ENCODE measurements at places on chromosomes 2 and 18. TPM values are rescaled to one million over a fixed set of nuclear protein-coding genes. Genes with fewer than 3 reads are reported as not detected.

DNA sequence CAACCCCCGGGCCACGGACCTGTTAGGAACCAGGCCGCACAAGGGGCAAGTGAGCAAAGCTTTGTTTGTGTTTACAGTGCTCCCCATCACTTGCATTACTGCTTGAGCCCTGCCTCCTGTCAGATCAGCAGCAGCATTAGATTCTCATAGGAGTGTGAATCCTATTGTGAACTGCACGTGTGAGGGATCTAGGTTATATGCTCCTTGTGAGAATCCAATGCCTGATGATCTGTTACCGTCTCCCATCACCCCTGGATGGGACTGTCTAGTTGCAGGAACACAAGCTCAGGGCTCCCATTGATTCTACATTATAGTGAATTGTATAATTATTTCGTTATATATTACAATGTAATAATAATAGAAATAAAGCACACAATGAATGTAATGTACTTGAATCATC is 125.6 kb downstream of the FMNL2 start:
- no peak for DNase-seq

- no peak for DNase-seq
Measured at GRCh38 chr2:237411092-237411601, 2.8 kb downstream of the COL6A3 start.

DNA sequence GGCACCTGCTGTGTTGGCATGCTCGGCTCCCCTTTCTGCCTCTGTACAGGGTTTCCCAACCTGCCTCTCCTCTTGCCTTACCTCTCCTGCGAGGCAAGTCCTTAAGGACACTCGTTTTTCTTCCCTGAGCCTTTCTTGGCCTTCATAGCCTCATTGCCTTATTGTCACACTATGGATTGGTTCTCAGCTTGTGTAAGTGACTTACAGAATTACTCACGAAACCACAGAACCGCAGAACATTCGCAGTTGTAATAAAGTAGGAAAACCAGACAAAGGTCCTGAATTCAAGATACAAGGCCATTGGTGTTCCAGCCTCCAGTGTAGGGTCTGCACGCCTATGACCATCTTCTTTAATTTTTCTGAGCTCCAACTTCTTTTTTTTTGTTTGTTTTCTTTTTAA is 317.6 kb upstream of the SMIM21 start:
- no peak for DNase-seq

GRCh38 chr2:43634604-43635306 is 2.3 kb upstream of the PLEKHH2 start:
- no peak for DNase-seq

DNA sequence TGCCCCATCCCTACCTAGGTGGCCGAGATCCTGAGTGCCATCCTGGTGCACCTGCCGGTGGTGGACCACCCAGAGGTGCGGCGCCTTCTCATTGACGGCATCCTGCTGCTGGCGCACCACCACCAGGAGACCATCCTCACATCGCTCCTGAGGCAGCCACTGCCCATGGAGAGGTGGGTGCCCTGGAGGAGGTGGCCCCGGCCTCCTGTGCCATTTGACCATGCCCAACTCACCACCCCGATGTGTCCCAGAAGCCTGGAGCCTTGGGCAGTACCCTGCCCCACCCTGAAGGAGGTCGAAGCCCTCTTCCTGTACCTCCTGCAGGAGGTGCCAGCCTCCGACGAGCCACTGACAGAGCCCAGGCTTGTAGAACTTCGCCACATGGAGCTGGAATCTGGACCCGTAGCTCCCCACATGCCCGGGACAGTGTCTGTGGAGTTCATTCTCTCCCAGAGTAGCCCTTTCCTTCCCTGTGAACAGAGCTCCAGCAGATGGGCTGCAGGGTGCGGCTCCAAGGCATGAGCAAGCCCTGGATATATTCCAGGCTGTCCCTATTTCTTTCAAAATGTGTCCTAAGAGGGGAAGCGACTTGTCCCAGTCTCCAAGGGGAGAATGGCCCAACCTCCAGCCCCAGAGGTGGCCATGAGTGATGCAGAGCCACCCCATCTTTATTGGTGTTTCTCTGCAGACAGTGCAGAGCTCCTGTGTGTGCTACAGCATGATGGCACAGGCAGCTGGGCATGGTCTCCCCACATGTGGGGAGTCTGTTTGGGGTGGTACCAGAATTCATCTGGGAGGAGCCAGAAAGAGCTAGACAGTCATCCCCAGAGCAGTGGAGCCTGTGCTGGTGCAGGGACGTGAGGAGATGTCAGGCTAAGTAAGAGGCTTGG is 34.2 kb downstream of the HJURP start:
- no peak for DNase-seq

The RELCH gene
- 4.9 TPM for polyA plus RNA-seq

The SPATA3 gene
- not detected for polyA plus RNA-seq
